ENCODE measurements at places on chromosomes 7 and 10.

DNA sequence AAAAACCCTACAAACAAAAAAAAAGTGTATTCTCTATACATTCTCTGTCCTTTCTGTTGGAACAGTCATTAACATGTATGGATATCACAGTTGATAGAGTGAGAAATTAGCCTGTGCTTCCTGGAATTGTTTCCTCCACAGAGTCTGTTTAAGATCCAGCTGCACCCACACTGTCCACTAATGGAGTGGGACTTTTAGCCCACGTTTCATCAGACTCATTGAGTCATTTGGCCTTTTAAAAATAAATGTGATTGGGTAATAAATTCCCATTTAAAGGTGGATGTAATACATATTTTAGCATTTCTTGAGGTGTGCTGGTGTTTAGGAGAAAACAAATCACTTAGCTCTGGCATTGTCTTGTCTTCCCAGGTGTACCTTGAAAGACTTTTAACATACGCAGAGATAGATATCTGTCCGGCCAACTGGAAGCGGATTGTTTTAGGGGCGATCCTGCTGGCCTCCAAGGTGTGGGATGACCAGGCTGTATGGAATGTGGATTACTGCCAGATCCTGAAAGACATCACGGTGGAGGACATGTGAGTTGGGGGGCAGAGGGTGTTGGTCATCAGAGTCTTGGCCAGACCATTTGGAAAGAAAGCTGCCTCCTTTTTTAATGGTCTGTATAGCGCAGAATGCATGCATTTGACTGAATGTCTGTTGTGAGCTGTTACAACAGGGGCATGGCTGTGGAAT is 52.3 kb upstream of the GJD4 start:
- no peak for DNase-seq

- DNase-seq = no peak
Observed at GRCh38 chr7:71637578-71637977, 505.6 kb downstream of the GALNT17 start.

DNA sequence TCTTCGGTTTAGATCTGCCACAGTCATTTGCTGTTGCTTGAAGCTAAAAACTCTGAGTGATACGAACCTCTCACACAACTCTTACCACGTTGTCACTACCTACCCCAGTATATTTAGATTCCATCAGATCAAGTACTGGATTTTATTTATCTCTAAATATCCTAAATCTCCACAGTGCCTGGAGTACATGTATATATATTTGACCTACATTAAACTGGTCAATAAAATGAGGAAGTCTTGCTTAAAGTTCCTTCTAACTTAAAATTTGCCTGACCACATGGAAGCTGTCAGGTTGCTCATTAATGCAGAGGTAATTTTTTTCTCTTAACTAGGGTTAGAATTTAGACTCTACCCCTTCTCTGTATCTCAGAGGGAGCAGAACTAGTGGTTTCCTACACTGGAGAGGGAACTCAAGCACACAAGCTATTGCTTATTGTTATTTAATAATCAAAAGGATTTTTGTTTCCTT is 3.1 kb upstream of the MACC1 start:
- DNase-seq = no peak

GRCh38 chr10:56212951-56213350 is 148.1 kb downstream of the ZWINT start:
- no peak for DNase-seq

DNA sequence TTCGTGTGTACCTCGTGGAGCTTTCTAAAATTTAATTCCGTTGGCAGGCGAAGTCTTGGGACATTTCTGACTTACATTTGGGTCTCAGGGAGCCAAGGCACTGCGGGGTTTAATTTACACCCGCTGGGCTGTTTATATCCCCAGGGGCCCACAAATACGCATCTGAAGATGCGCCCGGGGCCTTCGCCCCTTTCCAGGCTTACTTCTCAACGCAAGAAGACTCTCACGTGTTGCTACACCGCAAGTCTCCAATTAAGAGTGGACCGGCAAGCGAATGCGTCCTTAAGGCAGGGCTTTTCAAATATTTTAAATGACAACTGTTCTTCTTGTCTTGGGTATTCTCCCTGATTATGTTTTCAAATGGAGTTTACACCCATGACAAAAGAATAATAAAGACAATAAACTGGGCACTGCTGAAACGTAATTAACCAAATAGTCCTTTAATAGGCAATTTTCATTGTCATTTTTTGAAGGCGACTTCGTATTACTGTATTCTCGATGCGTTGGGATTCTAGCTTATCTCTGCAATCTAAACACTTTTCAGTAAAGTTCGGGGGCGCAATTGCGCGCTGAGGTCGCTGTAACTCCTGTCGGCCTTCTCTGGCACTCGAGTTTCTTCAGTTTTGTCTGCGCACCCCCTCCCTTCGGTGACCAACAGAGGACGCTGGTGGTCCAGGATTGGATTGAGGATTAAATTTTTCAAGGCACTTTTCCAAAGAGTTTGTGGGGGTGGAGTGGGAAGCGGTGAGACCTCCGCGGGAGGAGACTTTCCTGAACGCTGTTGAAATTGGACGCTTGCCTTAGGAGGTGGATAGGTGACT is 837 bp upstream of the IGFBP3 start:
- no peak for DNase-seq

DNA sequence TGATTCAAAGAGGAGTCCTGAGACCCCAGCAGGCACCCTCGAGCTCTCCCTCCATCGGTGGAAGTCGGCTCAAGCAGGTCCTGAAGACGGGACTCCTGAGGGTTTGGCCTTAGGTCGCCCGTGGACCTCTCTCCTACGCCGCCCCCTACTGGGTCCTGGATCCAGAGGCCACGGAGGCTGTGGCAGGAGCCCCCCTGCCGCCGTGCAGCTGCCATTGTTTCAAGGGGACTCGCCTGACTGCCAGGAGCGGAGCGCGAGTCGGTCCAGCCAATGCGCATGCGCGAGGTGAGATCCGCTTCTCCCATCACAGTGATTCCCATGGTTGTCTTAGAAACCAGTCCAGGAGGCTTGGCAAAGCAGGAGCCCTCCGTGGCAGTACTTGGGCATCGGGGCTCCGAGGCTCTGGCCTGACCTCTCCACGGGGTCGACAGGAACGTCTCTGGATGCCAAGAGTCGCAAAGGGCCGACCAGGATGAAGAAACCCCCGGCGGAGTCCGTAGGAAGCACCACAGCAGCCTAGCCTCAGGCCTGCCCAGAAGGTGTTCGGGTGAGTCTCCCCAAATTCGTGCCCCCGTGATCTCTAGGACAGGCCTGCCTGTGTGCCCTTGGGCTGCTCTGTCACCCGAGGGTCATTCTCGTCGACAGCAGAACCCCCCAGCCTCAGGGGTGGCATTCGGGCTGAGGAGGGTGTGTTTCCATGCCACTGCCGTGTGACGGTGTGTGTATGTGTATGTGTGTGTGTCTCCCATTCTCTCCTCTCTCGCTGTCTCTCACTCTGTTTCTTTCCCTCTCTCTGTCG is 322.3 kb downstream of the ZNF716 start:
- no peak for DNase-seq
